ENCODE measurements at places on chromosomes 5 and 9.
A peak's percentile ranks its signal among the peaks of the same experiment; 100 is the strongest.

DNA sequence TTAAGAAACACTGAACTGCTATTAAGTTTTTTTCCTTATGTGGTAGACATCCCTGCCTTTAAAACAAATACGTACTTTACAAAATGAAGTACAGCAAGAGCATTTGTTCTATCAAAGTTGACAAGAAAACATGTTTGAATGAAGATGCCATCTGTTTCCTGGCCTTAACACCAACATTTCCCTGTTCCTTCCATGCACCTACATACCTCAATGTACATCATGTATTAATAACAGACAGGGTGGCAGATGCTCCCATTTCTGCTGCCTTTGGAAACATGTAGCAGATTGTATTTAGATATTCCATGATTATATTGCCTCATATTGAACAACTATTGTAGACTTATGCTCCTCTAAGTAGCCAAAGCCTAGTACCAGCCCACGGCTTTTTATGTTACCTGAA lies 104.4 kb downstream of the PJA2 start:
- H3K27me3 ChIP-seq: no peaks in the 10 kb centered on the region
- no peak overlapping the region for H3K27ac ChIP-seq
- no peak overlapping the region for H3K4me3 ChIP-seq

DNA sequence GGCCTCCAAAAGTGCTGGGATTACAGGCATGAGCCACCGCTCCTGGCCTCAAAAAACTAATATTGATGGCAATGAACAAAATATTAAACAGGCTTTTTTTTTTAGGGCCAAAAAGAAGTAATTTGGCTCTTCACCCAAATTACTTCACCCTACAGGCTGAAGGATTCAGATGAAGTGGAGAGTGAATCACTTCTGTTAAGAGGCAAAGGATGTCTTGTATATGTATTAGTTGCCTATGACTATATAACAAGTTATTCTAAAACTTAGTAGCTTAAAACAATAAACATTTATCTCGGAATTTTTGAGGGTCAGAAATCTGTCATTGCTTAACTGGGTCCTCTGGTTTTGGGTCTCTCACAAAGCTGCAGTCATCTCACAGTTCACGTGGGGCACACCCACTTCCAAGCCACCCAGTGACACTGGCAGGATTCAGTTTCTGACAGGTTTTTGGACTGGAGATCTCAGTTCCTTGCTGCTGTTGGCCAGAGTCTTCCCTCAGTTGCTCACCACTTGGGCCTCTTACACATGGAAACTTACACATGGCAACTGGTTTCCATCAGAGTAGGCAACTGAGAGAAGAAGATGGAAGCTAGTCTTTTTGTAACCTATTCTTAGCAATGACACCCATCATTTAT lies 66.7 kb downstream of the IQGAP2 start:
- H3K27ac ChIP-seq: no peak overlapping the region
- no peaks in the 10 kb centered on the region for H3K4me1 ChIP-seq
- H3K36me3 ChIP-seq: no peaks in the 10 kb centered on the region

DNA sequence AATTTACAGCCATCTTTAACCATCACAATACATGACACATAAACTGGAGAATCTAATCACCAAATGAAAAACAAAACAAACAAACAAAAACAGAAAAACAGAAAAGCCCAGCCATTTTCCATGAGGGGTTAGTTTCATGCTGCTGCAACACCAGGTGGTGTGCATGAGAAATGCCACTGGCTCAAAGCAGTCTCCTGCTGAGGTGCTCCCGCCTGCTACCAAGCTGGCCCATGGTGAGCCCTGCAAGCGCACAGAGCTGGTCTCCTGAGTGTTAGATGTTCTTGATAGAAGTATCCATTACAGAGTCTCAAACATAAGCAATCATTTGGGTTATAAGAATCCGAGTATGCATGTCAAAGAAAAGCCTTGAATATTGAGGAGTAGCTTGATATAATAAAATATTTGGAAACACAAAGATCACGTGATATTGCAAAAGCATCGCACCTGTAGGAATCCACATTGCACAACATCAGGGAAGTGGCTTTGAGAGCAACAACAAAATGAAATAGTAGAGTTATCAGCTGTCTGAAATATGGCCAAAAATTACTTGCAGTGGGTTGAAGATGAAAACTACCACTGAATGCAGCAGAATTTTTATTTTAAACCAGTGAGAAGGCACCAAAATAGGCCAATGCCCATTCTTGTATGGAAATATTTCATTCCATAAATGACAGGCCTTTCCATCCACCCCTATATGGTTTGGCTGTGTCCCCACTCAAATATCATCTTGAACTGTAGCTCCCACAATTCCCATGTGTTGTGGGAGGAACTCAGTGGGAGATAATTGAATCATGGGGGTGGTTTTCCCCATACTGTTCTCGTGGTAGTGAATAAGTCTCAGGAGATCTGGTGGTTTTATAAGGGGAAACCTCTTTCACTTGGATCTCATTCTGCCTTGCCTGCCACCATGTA lies 194.8 kb downstream of the SYK start:
- H3K4me1 ChIP-seq: peaks cover 22% of the 10 kb centered on the region
- H3K4me3 ChIP-seq: no peak overlapping the region
- no peak overlapping the region for H3K27ac ChIP-seq
- H3K27me3 ChIP-seq: no peaks in the 10 kb centered on the region
- no peaks in the 10 kb centered on the region for H3K36me3 ChIP-seq

DNA sequence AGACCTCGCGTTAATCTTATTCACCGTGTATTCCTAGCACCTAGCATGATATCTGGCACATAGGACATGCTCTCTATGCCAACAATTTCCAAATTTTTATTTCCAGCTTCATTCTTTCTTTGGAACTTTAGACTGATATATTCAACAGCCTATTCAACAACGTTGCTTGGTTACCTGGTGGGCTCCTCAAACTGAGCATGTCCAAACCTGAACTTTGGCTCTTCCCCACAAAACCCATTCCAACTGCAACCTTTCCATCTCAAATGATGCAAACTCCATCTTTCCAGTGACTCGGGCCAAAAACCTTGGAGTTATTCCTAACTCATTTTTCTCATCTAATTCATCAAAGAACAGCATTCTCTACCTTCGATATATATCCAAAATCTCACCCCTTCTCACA lies 525.2 kb downstream of the AGTPBP1 start:
- no peaks in the 10 kb centered on the region for H3K36me3 ChIP-seq
- H3K27ac ChIP-seq: no peak overlapping the region
- no peak overlapping the region for H3K4me3 ChIP-seq
- H3K4me1 ChIP-seq: peaks cover 36% of the 10 kb centered on the region
- no peaks in the 10 kb centered on the region for H3K27me3 ChIP-seq

- no peaks in the 10 kb centered on the region for H3K4me1 ChIP-seq
- no peaks in the 10 kb centered on the region for H3K36me3 ChIP-seq
- H3K27me3 ChIP-seq: no peaks in the 10 kb centered on the region
- DNase-seq: no peak
These were observed 21.1 kb upstream of the IGFBPL1 start for GRCh38 chr9:38445154-38446043.

- peaks cover 15% of the 10 kb centered on the region for H3K4me1 ChIP-seq
- H3K27ac ChIP-seq: no peak overlapping the region
- no peaks in the 10 kb centered on the region for H3K36me3 ChIP-seq
- no peak overlapping the region for H3K4me3 ChIP-seq
- DNase-seq: no peak
- H3K27me3 ChIP-seq: no peaks in the 10 kb centered on the region
These were observed 102.9 kb upstream of the PIK3R1 start for GRCh38 chr5:68112658-68113057.

GRCh38 chr9:70502690-70503089 lies 88.2 kb upstream of the KLF9 start:
- H3K4me3 ChIP-seq: no peak overlapping the region
- no peaks in the 10 kb centered on the region for H3K27me3 ChIP-seq
- no peaks in the 10 kb centered on the region for H3K36me3 ChIP-seq
- no peak for DNase-seq

GRCh38 chr5:43309637-43310036 lies 3.6 kb downstream of the HMGCS1 start:
- DNase-seq: no peak
- H3K36me3 ChIP-seq: no peaks in the 10 kb centered on the region
- H3K4me1 ChIP-seq: peaks cover 13% of the 10 kb centered on the region
- H3K4me3 ChIP-seq: no peak overlapping the region
- no peaks in the 10 kb centered on the region for H3K27me3 ChIP-seq

GRCh38 chr5:169970911-169971765 lies 9.2 kb downstream of the INSYN2B start:
- H3K36me3 ChIP-seq: no peaks in the 10 kb centered on the region
- peak overlapping the region; percentile 32 for H3K4me3 ChIP-seq
- H3K27ac ChIP-seq: peak overlapping the region; percentile 91
- peak; percentile 92 for DNase-seq
- no peaks in the 10 kb centered on the region for H3K27me3 ChIP-seq
- H3K4me1 ChIP-seq: peaks cover 41% of the 10 kb centered on the region

DNA sequence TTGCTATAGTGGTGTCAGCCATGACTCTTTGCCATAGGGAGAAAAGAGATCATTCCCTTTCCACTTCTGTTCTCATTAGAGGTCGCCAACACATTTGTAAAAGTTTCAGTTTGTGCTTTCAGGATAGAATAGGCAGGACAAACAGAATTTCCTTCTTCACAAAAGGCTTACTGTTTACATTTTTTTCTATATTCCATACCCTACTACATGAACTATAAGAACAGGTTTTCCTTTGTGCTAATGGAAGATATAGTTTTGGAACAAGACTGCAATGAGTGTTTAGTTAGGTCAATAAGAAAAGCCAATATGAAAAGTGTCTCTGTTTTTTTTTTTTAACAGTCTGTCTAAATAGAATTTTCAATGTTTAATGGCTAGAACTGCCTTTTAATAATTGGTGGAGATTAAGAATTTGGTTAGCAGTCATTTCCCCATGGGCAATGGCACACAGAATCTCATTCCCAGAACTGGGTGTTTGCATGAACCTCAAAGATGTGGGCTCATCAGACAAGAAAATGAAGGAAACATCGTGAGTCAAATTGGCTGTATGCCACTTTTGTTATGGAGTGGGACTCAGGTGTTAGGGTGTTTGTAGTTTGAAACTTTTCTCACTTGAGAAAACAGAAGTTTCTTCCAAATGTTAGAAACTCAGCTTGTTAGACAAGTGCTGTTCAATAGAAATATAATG lies 75.2 kb upstream of the PRLR start:
- no peak for DNase-seq
- H3K36me3 ChIP-seq: no peaks in the 10 kb centered on the region

GRCh38 chr5:35197351-35197750 lies 32.9 kb downstream of the PRLR start:
- H3K27ac ChIP-seq: no peak overlapping the region
- no peak overlapping the region for H3K4me3 ChIP-seq
- no peak for DNase-seq

GRCh38 chr9:127808347-127809001 lies 5.8 kb downstream of the FPGS start:
- no peaks in the 10 kb centered on the region for H3K27me3 ChIP-seq
- no peak overlapping the region for H3K27ac ChIP-seq
- H3K4me3 ChIP-seq: no peak overlapping the region
- peaks cover 8% of the 10 kb centered on the region for H3K36me3 ChIP-seq
- no peak for DNase-seq

DNA sequence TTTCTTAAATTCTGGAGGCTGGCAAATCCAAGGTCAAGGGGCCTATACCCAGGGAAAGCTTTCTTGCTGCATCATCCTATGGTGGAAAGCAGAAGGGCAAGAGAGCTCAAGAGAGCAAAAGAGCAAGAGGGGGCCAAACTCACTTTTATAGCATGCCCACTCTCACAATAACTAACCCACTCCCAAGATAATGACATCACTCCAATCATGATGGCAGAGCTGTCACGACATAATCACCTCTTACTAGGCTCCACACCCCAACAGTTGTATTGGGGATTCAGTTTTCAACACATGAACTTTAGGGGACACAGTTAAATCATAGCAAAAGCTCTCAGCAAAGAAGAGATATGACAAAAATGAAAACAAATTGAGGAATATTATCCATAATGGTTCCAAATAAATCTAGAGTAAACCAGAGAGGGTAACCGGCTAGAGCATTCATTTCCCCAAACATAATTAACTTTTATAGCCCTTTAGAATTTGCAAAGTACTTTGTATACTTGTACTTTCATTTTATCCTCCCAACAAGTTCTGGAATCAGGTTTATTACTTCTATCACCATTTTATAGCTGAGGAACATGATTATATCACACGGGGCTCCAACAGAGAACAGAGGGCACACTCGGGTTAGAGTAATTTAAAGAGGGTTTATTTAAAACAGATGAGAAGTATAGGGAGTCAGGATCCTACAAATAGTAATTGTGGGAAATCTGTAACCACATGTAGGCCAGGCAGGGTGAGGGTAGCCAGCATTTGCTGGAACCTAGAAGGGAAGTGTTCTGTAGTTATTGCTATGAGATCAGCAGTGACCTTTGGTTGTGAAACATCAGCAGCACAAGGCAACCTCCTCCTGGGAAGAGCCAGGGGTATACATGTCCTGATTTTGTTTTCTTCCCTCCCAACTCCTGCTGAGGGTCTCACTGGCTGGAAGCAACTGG lies 7.2 kb upstream of the TARS1 start:
- H3K27me3 ChIP-seq: no peaks in the 10 kb centered on the region
- H3K36me3 ChIP-seq: no peaks in the 10 kb centered on the region
- H3K27ac ChIP-seq: no peak overlapping the region
- DNase-seq: peak; percentile 53

- no peak for DNase-seq
- H3K36me3 ChIP-seq: no peaks in the 10 kb centered on the region
- peaks cover 22% of the 10 kb centered on the region for H3K4me1 ChIP-seq
- peak overlapping the region; percentile 66 for H3K27ac ChIP-seq
- no peaks in the 10 kb centered on the region for H3K27me3 ChIP-seq
These were observed 47.8 kb downstream of the RETREG1 start for GRCh38 chr5:16568875-16569580.

- H3K36me3 ChIP-seq: no peaks in the 10 kb centered on the region
- no peak overlapping the region for H3K27ac ChIP-seq
- no peak overlapping the region for H3K4me3 ChIP-seq
- no peaks in the 10 kb centered on the region for H3K4me1 ChIP-seq
- DNase-seq: no peak
These were observed 125.4 kb upstream of the ANKH start for GRCh38 chr5:14996997-14997396.

GRCh38 chr5:25662610-25663009 lies 1017.8 kb upstream of the CDH10 start:
- H3K27ac ChIP-seq: no peak overlapping the region
- DNase-seq: no peak
- H3K4me1 ChIP-seq: no peaks in the 10 kb centered on the region
- no peaks in the 10 kb centered on the region for H3K27me3 ChIP-seq

DNA sequence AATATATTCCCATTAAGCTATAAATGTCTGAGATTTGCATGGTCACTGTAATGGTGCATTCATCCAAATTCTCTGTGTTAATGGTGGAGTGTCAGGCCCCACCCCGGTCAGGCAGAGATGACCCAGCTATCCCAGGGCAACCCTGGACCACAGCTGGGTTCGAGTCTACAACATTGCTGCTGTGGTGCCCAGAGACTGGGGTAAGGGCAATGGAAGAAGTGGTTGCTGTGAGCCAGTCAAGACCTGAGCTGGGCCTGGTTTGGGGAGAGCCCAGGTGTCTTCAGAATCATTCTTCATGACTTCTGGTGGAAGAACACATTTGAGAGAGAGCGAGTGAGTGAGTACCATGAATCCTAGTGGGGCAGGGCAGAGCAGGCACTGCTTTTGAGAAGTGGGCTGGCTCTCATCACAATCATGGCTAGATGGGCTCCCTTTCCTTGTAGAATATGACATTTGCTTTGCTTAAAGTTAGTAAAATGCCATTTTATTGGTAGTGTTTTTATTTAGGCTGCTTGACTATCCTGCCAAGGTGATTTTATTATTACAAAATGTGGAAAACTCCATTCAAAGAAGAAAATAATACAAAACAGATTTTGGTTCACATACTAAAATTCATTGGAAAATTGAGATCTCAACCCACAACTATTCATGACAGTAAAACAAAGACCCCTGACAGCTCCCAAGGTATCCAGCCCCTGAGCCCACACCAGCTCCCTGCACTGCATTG lies 125.8 kb upstream of the SLC25A48 start:
- H3K36me3 ChIP-seq: no peaks in the 10 kb centered on the region
- no peaks in the 10 kb centered on the region for H3K4me1 ChIP-seq
- H3K27ac ChIP-seq: no peak overlapping the region
- DNase-seq: no peak
